ENCODE measurements at places on chromosomes 7 and 10.

GRCh38 chr10:42755556-42756093 is 27.0 kb upstream of the BMS1 start:
- DNase-seq: peak; percentile 39

- peak; percentile 32 for DNase-seq
These were observed 49.0 kb upstream of the ZNF479 start for GRCh38 chr7:57181281-57181680.

- DNase-seq: no peak
These were observed 107.3 kb upstream of the TMEM72 start for GRCh38 chr10:44803862-44804261.

DNA sequence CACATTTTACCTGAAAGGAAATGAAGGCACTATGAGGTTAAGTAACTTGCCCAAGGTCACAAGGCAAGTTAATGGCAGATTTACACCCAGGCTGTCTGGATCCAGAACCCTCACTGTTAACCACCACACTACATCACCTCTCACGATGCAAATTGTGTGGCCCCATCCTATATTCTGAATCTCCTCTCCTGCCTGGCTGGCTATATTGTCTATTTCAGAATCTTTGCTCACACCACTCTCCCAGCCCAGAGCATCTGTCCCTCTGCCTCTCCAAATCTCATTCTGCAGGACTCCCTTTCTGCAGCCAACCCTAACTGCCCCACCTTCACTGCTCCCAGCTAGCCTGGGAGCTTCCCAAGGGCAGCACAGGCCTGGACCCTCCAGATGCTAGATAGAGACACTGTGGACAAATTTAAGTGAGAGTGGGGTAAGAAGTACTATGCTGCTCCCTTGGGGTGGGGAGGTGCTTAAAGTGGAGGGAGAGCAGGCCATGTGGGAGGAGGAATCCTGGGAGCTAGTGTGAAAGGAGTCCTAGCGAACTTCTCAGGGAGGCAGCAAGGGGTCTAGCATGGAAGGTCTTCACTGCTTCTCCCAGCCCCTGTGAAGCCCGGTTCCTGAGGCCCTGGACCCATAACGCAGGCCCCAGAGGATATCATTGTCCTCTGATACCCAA is 786 bp downstream of the CUEDC2 start:
- DNase-seq: peak; percentile 46

GRCh38 chr10:98258683-98259454 is 9.1 kb downstream of the LOXL4 start:
- no peak for DNase-seq

DNA sequence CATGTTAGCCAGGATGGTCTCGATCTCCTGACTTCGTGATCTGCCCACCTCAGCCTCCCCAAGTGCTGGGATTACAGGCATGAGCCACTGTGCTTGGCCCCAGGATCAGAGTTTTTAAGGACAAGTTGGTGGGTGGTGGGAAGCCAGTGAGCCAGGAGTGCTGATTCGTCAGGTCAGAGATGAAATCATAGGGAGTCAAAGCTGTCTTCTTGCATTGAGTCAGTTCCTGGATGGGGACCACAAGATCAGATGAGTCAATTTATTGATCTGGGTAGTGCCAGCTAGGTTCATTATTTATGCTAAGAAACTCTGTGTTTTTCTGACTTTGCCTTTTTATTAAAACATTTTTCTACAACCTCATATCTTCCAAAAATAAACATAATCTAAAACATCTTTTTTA is 423.8 kb downstream of the ARL4A start:
- no peak for DNase-seq

DNA sequence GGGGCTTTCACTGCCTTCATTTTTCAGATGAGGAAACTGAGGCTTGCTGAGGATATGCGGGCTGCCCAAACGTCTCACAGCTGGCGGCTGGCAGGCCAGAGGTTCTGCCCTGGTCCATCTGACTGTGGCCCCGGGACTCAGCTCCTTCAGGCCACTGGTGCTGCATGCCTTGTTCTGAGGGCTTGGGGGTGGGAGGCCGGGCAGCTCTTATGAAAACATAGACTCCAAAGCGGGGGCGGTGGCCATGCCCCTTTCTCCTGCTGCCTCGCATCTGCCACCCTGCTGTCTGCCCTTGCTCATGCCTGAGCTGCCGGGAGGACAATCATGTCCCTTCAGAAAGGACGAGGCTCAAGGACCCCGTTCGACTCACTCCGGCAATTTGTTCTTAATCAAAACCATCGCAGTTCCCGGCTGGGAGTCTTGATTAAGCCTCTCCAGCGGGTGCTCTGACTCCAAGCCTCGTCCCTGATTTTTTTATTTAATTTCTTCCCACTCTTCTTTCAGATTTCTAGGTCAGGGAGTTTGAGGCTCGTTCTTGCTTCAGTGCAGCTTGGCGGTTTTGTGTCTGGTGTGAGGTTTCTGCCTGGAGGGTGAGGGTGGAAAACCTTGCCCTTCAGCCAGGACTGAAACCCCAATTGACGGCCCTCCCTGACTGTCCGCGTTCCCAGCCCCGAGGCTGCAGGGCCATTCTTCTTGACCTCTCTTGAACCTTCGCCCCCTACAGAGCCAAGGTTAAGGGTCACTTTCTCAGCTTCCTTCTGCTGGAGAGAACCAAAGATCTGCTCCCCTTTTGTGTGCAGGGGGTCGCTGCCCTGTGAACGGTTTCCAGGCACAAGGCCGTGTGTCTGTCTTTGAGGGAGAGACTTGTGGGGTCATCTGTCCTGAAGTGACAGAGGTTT is 120.8 kb downstream of the DNAJB6 start:
- no peak for DNase-seq

- DNase-seq: peak; percentile 41
These were observed 234.6 kb downstream of the ZMYND11 start for GRCh38 chr10:369684-370448.

DNA sequence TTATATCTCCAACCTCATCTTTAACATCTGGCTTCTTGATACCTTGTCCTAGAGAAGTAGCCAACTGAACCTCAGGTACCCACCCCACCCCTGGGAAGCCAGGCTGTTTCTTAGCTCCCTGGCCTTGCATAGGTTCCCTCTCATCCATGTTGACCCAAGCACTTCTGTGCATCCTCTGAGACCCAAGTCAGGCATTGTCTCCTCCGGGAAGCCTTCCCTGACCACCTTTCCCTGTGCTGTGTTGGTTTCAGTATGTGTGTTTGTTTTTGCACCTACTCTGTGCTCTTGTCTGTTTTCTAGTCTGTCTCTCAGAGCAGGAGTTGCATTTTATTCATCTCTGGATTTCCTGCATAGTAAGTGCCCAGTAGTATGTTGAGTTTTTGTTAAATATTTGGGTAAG is 93.4 kb upstream of the ANLN start:
- no peak for DNase-seq

DNA sequence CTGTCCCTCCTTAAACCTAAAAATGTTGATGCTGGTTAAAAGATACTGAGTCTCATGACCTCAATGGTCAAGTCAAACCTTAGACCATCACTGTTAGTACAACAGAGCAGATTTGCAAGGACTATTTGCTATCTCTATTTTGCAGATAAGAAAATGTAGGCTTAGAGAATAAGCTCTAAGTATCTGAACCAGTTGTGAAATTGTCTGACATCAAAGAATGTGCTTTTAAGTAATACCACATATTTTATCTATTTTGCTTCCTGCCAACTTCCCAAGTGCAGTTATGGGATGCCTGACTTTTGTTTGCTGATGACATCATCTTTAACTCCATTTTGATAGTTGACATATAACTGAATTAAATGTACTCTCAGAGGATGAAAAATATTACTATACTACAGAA is 83.6 kb upstream of the TMEM106B start:
- no peak for DNase-seq
